Fibroblast of skin of abdomen (primary cell): ENCODE measurements at places on chromosomes 5 and 9.

DNA sequence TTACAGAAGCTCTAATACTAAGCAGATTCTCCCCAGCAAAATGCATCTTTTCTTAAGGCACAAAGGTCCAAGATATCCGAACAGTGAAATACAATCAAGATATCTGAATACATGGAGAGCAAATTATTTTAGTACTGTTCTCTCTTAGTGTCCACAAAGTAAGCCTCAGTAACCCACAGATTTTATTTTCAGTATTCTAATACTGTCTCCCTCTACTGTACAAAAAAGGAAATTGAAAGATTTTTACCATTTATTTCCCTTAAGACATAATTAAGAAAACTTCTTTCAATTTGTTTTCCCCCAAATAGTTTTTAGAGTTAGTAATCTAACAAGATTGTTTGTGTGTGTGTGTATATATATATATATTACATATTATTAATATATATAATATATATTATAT lies 24.7 kb upstream of the NOL6 start:
- DNase-seq: no peak

GRCh38 chr5:146836226-146836842 lies 42.2 kb downstream of the PPP2R2B start:
- DNase-seq: no peak

GRCh38 chr5:165504674-165505073 lies 1999.3 kb downstream of the MAT2B start:
- DNase-seq: no peak

GRCh38 chr5:53133020-53133419 lies 23.5 kb upstream of the MOCS2 start:
- DNase-seq: no peak

DNA sequence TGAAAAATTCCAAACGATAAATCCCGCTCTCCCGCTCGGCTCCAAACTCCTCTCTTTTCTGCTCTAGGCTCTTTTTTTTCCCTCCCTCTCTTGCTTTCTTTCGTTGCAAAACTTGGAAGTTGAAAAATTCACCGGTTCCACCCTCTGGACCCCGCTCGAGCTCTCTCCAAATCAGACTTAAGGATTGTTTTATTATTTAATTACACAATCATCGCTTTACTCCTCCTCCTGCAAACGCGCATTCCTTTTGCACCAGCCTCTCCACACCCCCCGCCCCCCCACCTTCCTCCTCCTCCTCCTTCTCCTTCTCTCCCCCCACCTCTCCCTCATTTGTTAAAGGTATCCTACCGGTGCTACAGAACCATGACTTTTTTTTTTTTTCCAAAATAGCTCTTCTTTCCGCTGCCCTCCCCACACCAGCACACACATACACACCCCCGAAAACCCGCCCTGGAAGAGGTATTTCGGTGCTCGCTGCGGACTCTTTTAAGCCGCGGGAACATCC lies 535 bp upstream of the NFIB start:
- peak; percentile 82 for DNase-seq

DNA sequence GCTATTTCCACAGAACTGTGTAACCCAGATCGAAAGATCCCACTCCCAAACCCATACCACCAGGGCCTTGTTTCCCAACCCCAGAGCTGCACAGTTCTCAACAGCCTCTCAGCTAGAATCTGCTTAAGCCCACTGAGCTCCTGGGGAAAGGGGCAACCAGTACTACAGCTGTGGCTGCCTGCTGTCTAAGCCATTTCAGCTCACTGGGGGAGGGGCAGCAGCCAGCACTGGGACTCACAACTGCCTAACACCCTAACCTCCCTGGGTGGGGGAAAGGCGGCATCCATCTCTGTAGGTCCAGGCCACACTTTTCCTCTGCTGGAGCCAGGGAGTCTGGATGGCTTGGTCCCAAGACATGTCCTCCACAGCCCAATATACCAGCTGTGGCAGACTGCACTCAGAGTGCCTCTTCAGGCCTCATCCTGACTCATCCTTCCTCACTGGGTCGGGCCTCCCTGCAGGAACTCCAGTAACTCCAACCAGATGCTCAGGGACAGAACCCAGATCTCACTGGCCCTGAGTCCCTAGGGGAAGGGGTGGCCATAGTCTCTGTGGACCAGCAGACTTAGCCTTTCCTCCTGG lies 241.4 kb downstream of the HINT1 start:
- peak; percentile 59 for DNase-seq

DNA sequence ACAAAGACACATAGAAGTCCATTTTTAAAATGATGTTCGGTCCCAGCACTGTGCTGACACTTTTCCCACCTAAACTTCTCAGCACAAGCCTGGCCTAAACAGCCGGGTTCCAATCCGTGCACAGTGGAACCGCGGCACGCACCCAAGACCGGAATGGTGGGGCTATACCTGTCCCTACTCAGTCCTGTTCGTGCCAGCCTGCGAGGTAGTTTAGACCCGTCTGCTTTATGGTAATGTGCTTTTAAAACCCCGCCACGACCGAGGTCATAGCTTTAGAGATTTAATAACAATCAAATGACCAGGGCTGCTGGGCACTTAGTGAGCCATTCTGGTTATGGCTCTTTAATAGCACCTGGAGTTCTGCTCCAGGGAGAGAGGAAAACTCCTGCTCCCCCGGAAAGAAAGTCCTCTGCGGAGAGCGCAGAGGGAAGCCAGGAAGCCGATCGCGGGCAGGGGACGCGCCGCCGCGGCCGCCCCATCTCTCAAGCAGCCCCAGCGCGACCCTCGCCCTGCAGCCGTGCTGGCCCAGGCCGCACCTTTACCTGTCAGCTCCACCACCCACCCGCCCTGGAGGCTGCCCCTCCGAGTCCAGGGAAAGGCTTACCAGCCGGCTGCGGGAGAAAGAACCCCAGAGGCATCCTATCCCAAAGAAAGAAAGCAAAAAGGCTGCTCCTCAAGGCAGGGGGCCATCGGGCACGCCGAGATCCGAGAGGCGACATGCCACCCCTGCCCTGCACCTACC lies 511 bp downstream of the ARL15 start:
- no peak for DNase-seq

- no peak for DNase-seq
Observed at GRCh38 chr9:78236551-78236910, 656 bp downstream of the CEP78 start.

DNA sequence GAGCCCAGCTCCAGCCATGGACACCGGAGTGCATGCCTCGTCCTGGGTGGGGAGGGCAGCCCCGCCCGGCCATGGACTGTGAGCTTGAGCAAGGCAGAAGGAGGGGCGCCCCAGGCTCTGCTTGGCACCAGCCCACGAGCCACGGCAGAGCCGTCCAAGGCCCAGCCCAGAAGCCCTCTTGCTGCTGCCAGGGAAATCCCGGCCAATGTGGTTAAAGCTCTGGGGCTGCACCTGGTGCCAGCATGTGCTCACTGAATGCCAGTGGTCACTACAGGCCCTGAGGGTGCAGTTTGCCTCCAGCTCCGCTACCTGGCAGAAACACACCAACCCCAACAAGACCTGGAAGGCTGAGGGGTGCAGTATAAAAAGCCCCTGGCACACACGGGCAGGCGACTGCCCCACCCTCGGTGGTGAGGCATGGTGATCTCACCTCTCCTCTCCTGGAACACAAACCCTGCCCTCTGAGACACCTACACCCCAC lies 11.8 kb downstream of the BRD3 start:
- DNase-seq: peak; percentile 16

- peak; percentile 81 for DNase-seq
Observed at GRCh38 chr5:78601559-78602314, 46.8 kb downstream of the LHFPL2 start.

DNA sequence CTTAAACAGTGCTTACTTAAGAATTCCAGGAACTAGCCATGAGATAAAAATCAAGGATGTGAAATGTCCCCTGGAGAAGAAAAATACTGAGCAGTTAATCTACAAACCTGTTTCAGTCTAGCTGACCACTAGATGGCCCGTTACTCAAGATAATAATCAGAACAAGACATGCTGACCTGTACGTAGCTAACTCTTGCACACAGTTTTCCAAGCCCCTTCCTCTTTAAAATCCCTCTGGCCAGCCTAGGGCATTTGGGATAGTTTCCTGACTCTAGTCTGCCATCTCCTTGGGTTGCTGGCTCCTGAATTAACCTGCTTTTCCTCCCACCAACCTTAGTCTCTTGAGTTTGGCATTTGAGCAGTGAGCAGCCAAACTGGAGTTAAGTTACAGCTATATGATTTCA lies 59.2 kb upstream of the TRAF1 start:
- peak; percentile 46 for DNase-seq

DNA sequence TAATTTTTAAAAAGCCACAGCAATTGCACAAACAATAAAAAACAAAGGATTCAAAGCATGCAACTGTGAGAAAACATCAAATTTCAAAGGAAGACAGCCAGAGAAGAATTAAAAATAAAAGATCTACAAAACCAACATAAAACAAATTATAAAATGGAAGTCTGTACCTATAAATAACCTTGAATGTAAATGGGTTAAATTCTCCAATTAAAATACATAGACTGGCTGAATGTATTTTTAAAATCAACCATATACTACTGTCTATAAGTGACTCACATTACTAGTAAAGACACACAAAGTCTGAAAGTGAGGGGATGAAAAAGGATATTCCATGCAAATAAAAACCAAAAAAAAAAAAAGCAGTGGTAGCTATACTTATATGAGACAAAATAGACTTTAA lies 33.7 kb downstream of the BTNL8 start:
- no peak for DNase-seq

- DNase-seq: no peak
Observed at GRCh38 chr5:36900283-36900682, 23.7 kb downstream of the NIPBL start.

- DNase-seq: no peak
Observed at GRCh38 chr5:86797677-86798076, 179.9 kb downstream of the COX7C start.

- DNase-seq: peak; percentile 90
Observed at GRCh38 chr9:87119328-87119881, 172.1 kb upstream of the GAS1 start.

DNA sequence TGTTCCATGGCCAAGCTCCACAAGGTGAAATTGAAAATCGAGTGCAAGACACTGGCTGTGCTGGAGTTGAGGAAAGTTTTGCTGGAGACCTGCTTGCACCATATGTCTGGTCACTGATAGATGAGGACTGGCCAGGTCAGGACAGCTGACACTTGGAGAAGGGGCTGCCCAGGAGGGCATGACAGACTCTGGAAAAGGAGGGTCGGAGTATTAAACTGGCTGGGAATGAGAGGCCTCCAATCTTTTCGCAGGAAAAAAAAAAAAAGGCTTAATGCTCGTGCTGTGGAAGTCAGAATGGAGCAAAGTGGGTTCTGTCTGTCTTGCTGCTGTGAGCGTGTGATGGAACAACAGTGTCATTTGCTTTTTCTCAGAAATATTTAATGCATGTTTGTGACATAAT lies 5.5 kb downstream of the TENT4A start:
- DNase-seq: no peak

DNA sequence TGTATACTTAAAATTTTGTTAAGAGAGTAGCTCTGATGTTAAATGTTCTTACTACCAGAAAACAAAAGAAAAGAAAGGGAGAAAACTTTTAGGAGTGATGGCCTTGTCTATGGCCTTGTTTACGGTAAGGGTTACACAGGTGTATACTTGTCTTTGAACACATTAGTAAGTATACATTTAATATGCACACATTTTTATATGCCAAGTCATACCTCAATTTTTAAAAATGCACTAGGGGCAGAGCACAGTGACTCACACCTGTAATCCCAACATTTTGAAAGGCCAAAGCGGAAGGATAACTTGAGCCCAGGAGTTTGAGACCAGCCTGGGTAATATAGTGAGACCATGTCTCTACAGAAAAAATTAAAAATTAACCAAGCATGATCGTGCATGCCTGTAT lies 166.7 kb upstream of the SNX2 start:
- no peak for DNase-seq

DNA sequence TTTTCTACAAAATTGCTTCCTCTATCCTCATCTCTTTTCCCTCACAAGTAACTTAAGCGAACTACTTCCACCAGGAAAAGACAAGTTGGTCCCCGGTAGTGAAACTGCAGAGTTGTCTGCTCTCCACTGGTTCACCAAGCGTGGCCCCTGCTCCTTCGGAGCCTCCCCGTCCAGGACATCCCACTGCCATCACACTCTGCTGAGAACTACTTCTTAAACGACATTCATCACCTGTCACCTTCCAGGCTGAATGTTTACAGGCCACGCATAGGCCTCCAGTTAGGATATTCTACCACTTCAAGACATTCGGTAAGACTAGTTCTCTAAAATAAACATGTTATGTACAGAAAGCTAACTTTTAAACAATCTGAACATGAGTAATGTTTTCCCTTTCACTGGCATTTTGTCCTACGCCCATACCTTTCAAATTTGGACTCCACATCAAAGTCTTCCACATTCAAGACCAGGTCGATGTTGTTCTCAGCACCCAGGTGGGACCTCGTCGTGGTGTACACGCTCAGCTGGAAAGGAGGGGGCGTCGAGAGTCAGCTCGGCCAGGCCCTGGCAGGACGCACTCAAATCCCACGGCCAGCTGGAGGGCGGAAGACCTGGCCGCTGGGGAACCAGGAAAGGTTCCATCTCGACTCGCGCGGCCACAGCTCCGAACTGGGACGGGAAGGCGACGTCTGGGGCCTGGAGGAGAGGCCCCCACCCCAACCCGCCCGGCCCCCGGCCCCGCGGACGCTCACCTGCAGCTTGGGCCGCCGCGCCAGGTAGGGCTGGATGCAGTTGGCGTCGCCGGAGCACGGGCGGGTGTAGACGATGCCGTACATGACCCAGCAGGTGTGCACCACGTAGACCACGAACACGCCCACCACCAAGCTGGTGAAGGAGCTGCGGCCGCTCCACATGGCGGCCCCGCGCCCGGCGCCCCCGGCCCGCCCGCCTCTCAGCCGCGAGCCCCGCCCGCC lies 683 bp downstream of the CLPTM1L start:
- DNase-seq: no peak

- DNase-seq: peak; percentile 73
Observed at GRCh38 chr5:93378073-93378472, 202.9 kb downstream of the NR2F1-AS1 start.

DNA sequence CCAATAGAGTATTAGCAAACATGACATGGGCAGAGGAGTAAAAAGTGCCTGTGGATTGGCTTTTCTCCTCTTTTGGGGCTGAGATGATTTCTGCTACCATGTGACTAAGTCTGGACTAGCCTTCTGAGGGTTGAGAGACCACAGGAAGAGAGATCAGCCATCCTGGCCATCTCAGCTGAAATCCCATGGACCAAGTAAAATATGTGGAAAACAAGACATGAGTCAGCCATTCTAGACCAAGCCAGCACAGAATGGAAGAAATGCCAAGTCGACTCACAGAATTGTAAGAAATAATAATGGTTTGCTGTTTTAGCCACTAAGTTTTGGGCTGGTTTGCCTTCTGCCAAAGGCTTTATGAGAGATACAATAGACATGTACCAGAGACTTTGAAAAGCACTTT lies 377.8 kb downstream of the CHSY3 start:
- peak; percentile 89 for DNase-seq

GRCh38 chr5:108148715-108149139 lies 233.2 kb downstream of the FBXL17 start:
- peak; percentile 21 for DNase-seq

- DNase-seq: peak; percentile 90
Observed at GRCh38 chr9:111356481-111357244, 26.6 kb upstream of the OR2K2 start.

DNA sequence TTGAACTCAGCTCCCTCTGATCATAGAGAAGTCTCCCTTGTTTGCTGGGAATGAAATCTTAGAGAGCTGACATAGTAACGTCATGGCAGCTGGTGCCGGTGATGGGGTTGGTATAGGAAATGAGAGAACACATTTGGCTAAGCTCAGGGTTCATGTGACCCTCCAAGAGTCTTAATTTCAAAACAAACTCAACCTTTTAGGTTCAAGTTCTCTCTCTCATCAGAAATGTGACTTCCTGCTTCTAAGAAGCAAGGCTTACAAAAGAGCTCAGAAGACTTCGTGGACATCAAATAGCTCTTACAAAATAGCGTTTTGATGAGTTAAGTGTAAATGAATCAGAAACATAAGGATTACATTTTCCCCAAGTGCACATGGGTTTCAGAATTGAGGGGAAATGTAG lies 97.3 kb downstream of the PAPPA start:
- peak; percentile 69 for DNase-seq
